ENCODE measurements at places on chromosomes 3 and 15.

GRCh38 chr15:51161491-51162220, 67.0 kb upstream of the TNFAIP8L3 start:
- DNase-seq, result no peak

DNA sequence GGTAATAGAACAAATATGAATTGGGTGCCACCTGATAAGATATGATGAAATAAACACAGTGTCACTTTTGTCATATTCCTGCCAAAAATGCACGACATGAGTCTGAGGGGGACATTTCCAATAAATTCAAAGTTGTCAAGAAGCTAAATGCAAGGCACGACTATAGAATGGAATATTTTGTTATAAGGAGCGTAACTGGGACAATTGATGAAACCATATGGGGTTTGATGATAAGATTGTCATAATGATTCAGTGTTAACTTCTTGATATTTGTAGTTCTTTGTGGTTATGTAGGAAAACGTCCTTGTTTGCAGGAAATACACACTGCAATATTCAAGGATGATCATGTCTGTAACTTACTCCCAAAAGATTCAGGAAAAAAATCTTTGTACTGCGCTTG, 163.3 kb downstream of the MEX3B start:
- no peak for DNase-seq

- DNase-seq, result peak; percentile 38
Observed at GRCh38 chr3:5194801-5195509, 7.4 kb downstream of the EDEM1 start.

GRCh38 chr15:67101911-67102598, 36.7 kb downstream of the SMAD3 start:
- peak; percentile 87 for DNase-seq

- no peak for DNase-seq
Observed at GRCh38 chr3:133474817-133475216, 75.0 kb downstream of the BFSP2 start.

- DNase-seq, result no peak
Observed at GRCh38 chr3:181716966-181717365, 5.2 kb downstream of the SOX2 start.

DNA sequence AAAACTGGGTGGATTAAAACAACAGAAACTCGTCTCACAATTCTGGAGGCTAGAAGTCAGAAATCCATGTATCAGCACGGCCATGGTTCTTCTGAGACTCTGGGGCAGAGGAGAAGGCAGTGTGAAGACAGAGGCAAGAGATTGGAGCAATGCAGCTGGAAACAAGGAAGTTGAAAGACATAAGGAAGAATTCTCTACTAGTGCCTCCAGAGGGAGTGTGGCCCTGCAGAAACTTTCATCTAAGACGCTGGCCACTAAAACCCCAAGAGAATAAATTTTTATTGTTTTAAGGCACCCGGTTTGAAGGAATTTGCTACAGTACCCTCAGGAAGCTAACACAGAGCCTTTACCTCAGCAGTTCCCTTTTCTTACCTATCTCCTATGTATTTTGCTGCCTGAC, 1012.2 kb upstream of the CADM2 start:
- DNase-seq, result no peak

GRCh38 chr3:49004352-49005302, 2.6 kb upstream of the WDR6 start:
- DNase-seq, result no peak

GRCh38 chr15:100879061-100879463, 569 bp upstream of the ALDH1A3 start:
- DNase-seq, result no peak
